ENCODE measurements at places on chromosomes 4 and X.

GRCh38 chr4:153792618-153793247, 3.9 kb upstream of the SFRP2 start:
- no peak for DNase-seq

DNA sequence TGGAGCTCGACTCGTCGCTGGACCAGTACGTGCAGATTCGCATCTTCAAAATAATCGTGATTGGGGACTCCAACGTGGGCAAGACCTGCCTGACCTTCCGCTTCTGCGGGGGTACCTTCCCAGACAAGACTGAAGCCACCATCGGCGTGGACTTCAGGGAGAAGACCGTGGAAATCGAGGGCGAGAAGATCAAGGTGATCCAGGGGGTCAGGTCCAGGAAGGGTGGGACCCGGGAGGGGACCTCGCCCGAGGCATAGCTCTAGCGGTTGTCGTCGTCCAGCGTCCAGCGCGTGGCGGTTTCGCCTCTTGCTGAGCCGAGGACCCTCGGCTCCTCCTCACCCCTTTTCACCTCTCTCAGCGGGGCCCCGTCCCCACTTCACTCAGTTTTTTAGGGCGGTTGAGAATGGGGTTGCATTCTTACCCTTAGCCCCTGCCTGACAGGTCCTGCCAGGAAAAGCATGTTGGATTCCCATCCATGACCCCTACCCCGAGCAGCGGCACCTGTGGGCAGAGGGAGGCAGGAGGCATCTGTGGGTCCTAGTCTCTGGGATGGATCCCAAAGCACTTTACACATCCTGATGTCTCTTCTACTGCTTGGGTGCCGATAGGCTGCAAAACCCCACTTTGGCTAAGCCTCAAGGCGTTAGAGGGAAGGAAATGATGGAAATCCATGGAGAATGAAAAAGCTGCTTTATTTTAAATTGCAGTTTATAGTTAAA, 524 bp downstream of the RAB33A start:
- DNase-seq: peak; percentile 15

- no peak for DNase-seq
Observed at GRCh38 chrX:71292669-71293365, 8.7 kb upstream of the ITGB1BP2 start.

GRCh38 chrX:10033375-10034007, 66.3 kb downstream of the CLDN34 start:
- no peak for DNase-seq

- no peak for DNase-seq
Observed at GRCh38 chr4:80197601-80198440, 518 bp downstream of the PRDM8 start.

DNA sequence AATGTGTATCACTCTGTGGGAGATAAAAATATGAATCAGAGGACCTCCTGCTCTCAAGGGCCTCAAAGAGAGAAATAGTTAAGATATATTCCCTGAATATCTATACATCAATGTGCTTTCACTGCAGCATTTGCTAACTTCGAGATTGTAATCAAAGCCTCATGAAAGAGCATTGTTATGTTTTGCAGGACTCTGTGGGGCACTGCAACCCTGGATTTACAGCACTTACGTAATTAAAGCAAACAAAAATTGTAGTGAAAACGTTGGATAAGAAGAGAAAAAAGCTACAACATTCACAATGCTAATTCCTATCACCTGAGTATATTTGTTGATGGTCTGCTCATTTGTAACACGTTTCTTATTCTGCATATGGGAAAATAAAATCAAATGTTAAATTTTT, 48.0 kb downstream of the ETNPPL start:
- no peak for DNase-seq

- DNase-seq: no peak
Observed at GRCh38 chrX:132504417-132504816, 15.6 kb upstream of the MBNL3 start.

GRCh38 chrX:3711331-3711917, 2.0 kb downstream of the PRKX start:
- no peak for DNase-seq

- DNase-seq: no peak
Observed at GRCh38 chr4:96102541-96103026, 262.7 kb downstream of the PDHA2 start.

- DNase-seq: no peak
Observed at GRCh38 chr4:166896254-166896653, 338.0 kb downstream of the SPOCK3 start.

DNA sequence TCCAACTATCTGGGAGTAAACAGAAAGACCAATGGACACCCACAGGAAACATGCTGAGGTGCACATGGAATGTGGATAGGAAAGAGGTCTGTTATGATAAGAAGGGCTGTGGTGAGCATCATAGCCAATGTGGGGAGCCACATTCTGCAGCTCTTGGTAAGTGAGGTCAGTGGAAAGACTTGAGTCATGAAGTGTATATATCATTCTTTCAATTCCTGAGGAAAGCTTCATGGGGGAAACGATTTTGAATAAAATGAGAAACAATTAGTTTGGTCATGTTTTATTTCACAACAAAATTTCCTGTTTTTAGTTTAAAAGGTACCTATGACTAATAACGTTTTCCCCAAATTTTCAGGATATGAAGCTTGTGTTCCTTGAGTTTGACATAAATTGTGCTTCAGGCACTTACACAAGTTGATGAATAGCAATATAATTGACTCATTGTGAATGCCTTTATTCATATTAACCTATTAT, 41.4 kb upstream of the RASSF6 start:
- DNase-seq: no peak

GRCh38 chr4:52914051-52914605, 52.0 kb downstream of the RASL11B start:
- no peak for DNase-seq

DNA sequence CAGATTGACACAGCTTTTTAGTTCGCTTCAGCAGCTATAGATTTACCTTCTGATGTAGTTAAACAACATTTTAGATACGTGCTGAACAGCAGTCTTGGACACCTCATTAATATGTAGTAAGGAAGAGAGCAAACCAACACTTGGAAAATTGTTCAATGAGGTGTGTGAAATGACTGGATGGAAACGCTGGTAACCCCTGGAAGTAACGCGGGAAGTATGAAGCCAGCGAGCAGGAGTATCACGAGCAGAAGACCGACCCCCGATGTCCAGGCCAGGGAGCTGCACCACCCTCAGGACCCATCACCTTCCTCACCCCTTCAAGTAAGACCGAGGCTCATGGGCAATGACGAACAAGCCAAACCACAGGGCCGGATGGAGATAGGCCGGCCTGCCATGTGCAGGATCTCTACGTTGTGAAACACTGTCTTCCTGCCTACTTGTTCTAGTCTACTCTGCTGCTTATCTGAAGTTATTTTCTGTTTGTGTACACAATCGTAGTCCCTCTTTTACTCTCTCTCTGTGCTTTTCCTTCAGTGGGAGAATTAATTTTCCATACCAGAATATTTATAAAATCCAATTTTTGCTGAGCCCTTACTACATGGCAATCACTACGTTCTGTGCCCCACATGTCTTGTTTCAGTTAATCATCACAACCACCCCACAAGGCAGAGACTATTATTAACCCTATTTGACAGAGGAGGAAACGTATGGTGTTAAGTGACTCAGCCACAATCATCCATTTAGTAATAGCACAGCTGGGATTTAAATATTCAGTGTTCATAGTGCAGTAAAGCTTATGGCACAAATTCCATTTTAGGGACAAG, 221.7 kb downstream of the APBB2 start:
- no peak for DNase-seq

- no peak for DNase-seq
Observed at GRCh38 chr4:42750091-42750490, 93.2 kb upstream of the ATP8A1 start.

DNA sequence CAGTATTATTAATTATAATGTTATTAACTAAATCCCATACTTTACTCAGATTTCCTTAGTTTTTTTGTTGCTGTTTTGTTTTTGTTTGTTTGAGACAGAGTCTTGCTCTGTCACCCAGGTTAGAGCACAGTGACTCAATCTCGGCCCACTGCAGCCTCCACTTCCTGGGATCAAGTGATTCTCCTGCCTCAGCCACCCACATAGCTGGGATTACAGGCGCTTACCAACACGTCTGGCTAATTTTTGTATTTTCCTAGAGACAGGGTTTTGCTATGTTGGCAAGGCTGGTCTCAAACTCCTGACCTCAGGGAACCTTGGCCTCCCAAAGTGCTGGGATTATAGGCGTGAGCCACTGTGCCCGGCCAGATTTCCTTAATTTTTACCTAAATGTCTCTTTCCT, 72.2 kb downstream of the ANAPC4 start:
- no peak for DNase-seq

GRCh38 chr4:174119051-174119450, 164.4 kb downstream of the FBXO8 start:
- no peak for DNase-seq

GRCh38 chrX:40727581-40728252, 7.6 kb downstream of the MED14 start:
- no peak for DNase-seq

DNA sequence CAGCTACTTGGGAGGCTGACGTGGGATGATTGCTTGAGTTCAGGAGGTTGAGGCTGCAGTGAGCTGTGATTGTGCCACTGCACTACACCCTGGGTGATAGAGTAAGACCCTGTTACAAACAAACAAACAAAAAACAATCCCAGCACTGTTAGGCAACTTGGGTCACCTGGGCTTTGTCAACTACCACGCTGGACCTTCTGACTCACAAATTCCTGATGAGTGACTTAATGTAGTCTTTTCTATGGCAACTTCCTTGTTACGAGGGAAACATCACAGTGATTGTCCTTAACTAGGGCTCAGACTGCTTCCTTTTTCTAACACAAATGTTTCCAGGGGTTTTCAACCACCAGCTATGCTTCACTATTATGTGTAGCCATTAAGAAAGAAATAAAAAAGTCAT, 128.8 kb upstream of the GPC4 start:
- DNase-seq: no peak

DNA sequence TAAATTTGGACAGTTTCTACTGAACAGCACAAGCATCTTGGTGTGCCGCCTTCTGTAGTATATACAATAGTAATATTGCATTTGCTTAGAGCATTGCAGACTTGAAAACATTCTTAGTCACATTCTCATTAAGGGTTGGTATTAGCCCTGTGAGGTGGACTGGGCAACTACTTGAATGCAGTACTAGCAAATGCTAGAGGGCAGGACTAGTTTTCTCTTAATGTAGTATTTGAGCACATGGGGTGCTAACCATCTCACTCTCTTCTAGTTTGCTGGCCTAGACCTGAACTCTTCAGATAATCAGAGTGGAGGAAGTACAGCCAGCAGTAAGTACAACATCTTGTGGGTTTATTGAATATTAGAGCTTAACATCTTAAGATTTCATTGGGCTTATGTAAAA, 3.2 kb downstream of the DDX3X start:
- DNase-seq: no peak

DNA sequence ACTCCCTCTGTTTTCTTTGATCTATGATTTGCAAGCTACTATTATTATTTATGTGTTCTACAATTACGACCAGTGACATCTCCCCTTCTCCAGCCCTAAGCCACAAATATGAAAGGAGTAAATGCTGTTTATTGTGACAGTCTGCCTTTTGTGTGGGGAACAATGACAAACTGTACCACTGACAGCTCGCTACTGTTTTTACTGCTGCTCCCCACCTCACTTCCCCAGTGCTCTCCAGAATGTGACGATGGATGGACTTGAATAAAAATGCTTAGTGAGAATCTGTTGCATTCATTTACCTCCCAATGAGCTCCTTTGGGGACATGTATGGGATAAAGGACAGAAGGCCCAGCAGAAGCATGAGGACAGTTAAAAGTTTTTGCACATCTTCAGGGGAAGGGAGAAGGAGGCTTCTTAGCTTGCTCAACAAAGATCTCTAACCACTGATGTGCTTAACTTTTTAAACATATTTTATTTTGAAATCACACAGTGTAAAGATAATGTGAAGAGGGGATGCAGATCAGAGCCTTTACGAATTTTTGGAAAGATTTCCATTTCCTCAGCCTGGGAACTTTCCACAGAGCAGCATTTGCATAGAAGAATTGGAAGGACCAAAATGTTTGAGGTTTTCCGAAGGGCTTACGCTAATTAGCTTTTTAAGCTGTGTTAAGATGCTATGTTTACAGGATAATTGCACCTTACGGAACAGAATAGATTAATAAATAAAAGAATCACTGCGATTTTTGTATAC, 485.1 kb upstream of the TENM3 start:
- DNase-seq: no peak

- no peak for DNase-seq
Observed at GRCh38 chr4:39504538-39504937, 22.7 kb downstream of the UGDH start.

DNA sequence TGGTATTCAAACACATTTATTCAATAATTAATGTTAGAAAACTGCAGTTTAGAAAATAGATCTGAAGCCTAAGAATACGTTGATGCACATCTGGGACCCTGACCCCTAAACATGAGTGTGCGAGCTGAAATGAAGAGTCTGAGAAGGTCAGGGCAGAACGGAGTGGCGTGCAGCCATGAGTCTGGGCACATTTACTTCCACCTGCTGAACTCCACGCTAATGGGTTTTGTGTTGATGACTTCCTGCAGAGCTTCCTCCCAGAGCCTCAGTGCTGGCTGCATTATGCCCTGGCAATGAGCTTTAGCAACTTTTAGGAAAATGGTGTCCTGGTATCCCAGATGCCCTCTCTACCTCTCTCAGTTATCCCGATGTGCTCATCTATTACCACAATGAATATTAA, 53.1 kb downstream of the FAM114A1 start:
- DNase-seq: no peak

- no peak for DNase-seq
Observed at GRCh38 chr4:74658116-74658515, 136.2 kb downstream of the BTC start.

GRCh38 chrX:31272472-31272775, 200.6 kb upstream of the FTHL17 start:
- no peak for DNase-seq

DNA sequence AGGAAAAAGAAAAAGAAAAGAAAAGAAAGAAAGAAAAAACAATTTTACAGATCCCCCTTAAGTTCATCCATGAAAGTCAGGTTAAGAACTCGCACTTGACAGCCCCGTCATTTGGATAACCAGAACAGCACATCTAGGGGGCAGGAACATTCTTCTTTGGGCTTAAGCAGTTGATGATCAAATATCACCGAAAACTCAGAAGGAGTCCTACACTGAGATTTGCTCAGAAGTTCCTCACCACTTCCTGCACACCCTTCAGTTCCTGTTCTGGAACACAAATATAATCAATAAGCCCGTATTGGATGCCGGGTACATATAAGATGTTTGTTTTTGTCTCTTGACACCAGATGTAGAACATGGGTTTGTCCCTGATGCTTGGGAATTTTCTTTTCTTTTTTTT, 14.7 kb downstream of the NLGN3 start:
- DNase-seq: no peak

- no peak for DNase-seq
Observed at GRCh38 chr4:81482326-81482725, 10.6 kb upstream of the RASGEF1B start.

DNA sequence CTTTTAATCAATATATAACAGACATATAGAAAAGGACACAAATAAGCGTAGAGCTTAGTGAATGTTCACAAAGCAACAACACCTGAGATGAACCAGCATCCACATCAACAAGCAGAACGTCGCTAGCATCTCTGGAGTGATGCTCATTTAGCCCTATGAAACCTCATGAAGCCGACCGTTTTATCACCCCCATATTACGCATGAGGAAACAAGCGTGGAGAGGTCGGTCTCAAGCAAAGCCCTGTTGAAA, 524 bp upstream of the RPS3A start:
- DNase-seq: no peak
